NCI-H748 treated with DMSO at 0.1 percent for 48 hours (cell line): ENCODE measurements at places on chromosomes 5 and 9.

DNA sequence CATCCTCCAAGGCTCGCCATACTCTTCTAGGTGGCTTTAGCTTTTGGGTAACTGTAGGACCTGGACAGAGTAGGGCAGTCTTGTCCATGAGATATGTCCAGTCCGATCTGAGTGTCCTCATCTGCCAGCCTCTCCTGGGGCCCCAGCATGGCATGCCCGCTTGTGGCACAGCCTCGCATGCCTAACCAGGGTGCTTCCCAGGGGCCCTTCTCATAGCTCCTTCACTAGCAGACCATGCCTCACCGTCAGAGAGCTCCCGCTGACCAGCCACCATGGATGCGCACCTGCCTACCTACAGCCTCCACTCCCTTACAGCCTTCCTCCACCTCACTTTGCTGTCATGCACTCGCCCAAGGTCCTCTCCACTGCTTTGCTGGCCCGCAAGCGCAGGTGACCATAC lies 60.6 kb upstream of the FNIP1 start:
- DNase-seq, result no peak

DNA sequence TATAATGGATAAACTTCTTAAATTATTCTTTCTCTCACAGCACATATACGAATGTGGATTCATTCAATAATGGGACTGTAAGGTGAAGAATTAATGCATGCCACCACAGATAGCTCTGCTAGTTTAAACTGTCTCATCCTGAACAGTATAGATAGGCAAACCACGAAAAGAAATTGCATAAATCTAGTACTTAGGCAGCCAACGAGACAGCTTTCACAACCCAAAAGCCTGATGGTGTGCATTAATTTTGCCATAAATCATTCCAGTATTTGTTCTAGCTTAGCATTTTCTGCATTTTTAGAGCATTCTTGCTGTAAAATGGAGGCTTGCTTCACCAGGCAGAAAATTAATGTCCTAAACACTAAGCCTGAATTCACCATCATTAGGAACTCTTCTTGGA lies 834.2 kb upstream of the DMAC1 start:
- DNase-seq, result no peak

DNA sequence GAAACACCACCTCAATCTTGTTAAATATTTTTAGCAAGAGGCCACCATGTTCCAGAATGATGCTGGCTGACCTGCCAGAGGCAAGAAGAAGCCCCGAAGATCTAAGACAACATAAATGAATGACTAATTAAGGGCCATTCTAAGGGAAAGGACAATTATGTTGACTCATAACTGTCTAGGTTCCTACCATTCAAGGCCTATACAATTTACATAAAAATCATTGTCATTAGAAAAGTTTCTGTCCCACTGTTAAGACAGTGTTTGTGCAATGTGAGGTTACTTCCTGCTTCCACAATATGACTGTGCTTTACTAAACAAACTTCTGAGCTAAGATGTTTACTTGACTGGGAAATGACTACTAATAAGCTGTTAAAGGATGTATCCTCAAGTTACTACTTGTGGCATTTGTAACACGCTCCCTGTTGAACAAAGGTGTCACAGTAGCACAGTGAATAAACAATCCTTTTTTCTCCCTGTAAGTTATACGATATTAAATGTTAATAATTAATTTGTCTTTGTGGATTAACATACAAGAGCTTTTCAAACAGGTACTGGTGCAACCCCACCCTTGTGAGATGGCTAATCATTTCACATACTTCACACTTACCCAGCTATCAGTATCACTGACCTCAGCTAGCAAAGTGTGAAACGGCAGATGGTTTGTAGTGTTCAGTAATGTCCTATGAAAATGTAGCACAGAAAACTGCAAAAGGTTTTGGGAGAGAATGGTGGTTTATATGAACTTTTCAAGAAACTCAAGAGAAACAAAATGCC lies 195.8 kb downstream of the EFNA5 start:
- no peak for DNase-seq

- DNase-seq, result no peak
Measured at GRCh38 chr5:55701462-55702103, 10.5 kb downstream of the SLC38A9 start.

DNA sequence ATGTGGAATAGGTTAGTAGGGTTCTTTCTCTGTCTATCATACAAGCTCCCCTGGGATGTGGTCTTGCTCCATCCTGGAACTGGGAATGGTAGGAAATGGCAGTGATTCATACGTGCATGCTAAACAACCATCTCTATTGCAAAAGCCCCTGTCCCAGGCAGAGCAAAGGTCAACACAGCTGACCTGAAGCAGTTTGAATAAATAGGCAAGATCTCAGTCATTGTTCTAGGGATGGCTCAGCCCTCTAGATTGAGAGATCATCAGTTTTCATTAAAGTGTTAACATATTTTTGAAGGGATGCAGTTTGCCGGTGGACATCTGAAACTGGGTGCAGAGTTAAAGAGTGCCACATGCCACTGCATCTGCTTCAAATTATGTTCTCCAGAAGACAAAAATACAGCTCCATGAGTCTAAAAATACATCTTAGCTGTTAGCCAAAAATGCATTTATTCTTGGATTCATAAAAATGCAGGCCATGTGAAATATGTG lies 224.1 kb downstream of the ESM1 start:
- DNase-seq, result no peak

DNA sequence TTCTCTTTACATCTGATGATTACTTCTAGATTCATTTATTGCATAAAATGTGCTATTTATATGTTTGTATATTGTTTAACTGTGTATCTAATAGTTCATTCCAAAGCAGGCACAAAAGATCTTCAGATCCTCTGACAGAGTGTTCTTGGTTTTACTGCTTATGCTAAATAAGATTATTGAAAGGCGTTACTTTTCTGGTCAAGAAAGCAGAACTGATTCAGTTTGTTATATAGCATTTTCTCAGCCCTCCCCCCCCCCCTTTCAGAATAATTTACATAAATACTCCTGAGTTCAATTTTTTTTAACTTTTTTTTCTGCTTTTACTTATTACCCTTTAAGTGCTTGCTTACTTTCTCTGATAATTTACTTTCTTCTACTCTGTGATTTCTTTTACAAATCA lies 15.4 kb downstream of the CDC42SE2 start:
- no peak for DNase-seq

DNA sequence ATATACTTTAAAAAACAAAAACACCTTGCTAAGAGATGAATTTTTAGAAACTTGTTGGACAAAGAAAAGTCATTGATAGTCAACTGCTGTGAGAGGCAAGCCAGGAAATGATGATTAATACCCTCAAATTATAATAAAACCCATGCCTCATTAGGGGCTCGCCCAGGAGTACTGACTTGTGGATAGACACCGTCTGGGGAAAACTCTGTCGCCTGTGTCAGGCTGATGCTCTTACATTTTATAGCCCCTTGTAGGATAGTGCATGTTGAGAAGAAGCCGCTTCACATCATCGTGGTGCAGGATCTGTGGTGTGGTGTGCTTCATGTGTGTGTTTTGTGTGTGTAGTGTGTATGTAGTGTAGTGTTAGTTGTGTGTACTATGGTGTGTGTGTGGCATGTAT lies 39.1 kb downstream of the SYK start:
- no peak for DNase-seq

DNA sequence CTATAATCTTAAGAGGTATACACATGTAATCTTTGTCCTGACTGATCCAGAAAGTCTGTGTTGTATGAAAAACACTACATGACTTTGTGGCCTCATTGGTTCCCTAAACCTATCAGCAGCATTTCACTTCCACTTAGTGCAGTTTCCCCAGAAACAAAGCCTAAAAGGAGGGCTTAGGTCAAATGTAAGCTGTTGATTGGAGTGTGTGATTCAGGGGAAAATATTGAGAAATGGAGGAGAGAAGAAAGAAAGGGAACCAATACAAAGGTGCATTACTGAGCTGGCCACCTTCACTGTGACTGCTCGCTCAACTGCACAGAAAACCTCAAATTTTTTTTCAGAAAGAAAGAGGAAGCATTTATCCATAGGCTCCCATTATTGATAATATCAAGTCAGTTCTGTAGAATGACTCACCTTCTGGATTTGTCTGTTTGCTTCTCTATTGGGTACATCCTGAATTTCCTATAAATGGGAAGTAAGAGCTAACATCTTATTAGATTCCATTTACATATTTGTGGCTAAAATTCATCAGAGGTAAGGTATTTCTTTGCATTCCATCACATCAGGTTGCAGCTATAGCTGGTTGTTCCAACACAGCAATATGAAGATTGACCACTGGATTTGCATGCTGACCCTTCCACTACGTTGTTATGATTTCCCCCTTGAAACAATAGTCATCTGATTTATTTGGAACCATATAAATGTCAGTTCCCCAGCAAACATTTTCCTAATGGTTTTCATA lies 10.3 kb upstream of the FST start:
- no peak for DNase-seq

DNA sequence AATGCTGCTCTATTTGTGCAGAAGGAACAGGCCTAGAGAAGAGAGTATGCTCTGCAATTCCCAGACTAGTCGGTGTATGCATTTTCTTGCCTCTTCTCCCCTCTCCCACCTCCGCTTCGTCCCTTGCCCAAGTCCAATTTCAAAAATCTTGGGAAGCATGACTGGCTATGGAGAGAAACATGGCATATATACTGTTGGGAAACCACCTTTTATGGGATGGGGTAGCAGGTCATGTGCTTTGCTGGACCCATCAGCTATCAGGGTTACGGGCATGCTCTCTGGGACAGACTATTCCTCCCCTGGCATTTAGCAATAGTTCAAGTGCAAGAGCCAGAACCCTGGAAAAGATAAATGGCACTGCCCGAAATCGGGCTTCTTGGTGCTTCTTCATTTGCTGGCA lies 12.0 kb downstream of the ISL1 start:
- DNase-seq, result no peak

DNA sequence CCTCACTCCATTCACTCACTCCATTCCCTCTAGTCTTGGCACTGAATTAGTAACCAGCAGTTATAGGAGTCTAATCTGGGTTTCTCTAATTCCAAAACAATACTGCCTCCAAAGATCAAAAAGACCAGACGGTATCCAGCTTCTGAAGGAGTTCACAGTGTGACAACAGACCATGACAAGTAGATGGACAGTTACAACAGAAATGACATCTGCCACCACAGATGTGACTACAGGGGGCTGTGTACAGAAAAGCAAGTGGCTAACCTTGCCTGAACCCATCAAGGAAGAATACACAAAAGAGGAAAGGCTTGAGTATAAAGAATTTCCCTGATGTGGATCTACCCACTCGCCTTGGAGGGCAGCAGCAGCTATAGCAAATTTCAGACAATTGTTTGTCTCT lies 112.4 kb downstream of the ACTL7B start:
- DNase-seq, result peak; percentile 62

DNA sequence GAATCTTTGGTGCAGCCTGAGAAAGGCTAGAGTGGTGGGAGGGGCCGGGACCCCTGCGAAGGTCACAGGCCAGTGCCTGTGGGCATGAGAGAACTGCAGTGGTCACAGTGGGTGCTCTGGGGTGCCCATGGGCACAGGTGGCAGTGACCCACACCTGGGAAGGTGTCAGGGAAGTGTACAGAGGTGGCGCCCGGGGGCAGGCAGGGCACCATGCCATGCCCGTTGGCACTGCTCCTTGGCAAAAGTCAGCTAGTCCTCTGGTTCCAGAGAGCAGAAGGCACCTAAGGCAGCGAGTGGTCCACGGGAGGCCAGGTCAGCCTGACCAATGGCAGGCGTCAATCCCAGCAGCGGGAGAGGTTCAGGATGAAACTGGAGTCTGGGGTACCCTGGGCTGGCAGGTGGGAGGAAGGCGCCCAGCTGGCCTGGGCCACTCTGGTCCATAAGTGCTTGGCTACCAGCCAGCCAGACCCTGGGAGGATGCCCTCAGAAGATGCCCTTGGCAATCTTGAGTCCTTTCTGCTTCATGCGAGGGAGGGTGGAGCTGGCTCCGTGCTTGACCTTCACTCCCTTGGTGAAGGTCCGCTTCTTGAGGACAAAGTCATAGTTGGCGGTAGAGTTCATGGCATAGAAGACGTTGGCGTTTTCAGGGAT lies 22.8 kb downstream of the RALGDS start:
- no peak for DNase-seq

GRCh38 chr5:168607946-168608345 lies 28.8 kb upstream of the PANK3 start:
- no peak for DNase-seq

- no peak for DNase-seq
Measured at GRCh38 chr5:173452119-173452905, 124.1 kb upstream of the STC2 start.

- no peak for DNase-seq
Measured at GRCh38 chr5:67259548-67260215, 63.1 kb upstream of the CD180 start.

DNA sequence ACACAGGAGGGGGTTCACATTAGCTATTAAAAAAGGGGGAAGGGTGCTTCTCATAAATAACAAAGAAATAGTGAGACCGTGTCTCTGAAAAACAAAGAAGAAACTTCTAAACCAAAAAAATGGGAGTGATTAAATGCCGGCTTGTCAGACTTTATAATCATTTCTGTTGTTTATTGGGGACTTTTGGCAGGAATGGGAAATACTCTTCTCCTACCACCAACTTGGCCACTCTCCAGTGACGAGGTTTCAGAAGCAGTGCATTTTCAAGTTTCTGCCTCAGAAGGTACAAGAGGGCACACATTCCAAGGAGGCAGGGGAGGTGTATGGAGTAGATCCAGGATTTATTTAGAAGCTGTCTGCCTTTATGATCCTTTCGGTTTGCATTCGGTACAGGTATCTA lies 46.2 kb downstream of the LIX1 start:
- DNase-seq, result no peak

GRCh38 chr5:94694671-94695070 lies 76.2 kb downstream of the SLF1 start:
- DNase-seq, result no peak

DNA sequence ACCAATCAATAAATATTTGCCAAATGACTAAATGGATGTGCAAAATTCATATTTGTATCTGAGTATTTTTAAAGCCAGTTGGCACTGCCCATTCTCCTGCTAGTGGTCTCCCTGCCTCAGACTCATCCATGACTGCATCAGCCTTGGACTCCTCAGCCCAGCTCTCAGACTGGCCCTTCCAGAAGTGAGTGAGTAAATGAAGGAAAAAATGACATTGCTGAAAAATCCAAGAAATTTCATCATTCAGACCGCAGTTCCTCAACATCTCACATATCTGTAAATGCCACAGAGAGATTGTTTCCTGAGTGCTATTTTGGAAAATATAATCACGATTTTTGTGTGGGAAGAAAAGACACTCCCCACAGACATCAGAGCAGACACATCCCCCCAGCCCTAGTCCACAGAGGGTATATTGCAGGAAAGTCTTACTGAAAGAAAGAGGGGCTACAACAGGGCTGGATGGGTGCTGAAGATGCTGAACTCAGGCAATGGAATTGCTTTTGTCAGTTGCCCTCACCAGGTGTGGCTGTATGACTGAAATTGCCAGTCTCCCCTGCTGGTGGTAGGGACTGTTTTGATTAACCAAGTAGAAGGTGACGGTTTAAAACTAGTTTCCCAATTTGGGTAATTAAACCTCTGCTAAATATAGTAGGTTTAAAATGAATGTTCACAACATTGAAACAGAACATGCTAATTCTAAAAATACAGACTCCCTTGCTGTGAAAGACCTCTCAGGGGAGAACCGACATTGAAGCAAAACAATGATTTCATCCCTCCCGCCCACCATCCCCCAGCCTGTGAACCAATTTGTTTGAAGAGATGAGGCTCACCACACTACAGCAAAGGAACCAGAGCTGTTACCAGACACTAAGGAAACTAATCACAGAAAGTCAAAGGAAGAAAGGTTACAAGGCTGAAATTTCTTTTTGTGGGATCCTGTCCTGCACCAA lies 158.8 kb downstream of the DEPDC1B start:
- DNase-seq, result no peak
